ENCODE measurements at places on chromosomes 2 and 18. TPM values are rescaled to one million over a fixed set of nuclear protein-coding genes. Genes with fewer than 3 reads are reported as not detected.

Gene RIT2
- not detected for total RNA-seq

Gene LYG2
- not detected for total RNA-seq

DNA sequence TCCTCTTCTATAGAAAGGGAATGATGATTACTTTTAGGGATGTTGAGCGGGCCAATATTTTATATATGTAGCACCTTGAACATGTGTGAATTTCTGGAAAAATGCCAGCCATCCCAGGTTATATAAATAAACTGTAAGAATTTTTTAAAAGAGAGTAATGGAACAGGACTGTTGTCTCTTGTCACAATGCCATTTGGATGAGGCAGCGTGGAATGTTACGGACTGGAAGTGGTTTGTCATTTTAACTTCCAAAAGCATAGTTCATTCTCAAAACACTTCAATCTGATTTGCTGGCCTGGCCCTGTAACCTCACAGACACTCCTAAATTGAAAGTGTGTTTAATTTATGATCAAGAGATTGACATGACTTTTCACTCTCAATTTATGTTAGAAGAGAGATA is 70.8 kb downstream of the TPGS2 start:
- H3K36me3 ChIP-seq, result no peaks in the 10 kb centered on the region
- no peaks in the 10 kb centered on the region for H3K27me3 ChIP-seq
- no peak overlapping the region for H3K27ac ChIP-seq
- no peak overlapping the region for H3K4me3 ChIP-seq

Gene VWA3B
- 3.5 TPM for total RNA-seq

GRCh38 chr18:9994026-9994570 is 80.3 kb downstream of the VAPA start:
- peaks cover 22% of the 10 kb centered on the region for H3K4me1 ChIP-seq
- H3K4me3 ChIP-seq, result no peak overlapping the region
- no peak for DNase-seq
- no peak overlapping the region for H3K27ac ChIP-seq
- no peaks in the 10 kb centered on the region for H3K36me3 ChIP-seq
- no peaks in the 10 kb centered on the region for H3K27me3 ChIP-seq

- H3K4me3 ChIP-seq, result no peak overlapping the region
- no peak for DNase-seq
- no peak overlapping the region for H3K27ac ChIP-seq
- H3K36me3 ChIP-seq, result peaks cover 27% of the 10 kb centered on the region
- H3K27me3 ChIP-seq, result no peaks in the 10 kb centered on the region
These were observed 137.9 kb downstream of the ATAD2B start for GRCh38 chr2:23789012-23789411.

DNA sequence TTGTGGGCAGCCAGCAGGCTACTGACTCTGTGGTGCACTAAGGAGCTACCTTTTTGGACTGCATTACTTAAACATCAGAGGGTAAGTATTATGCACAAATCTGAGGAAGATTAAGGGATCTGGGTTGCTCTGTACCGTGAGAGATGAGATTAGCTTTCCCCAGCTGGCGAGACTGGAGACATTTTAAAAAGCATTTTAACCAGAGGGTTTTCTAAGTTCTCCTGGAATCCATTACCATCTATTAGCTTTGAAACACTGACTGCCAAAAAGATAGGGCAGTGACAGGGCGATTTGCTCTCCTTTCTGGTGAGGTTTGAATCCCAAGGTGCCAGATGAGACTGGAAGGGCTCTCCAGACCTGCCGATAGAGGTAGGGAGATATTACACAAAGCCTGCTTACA is 63.2 kb downstream of the LYPD6 start:
- H3K27me3 ChIP-seq, result no peaks in the 10 kb centered on the region
- no peaks in the 10 kb centered on the region for H3K4me1 ChIP-seq
- DNase-seq, result no peak
- no peak overlapping the region for H3K27ac ChIP-seq
- H3K36me3 ChIP-seq, result no peaks in the 10 kb centered on the region

GRCh38 chr18:56322406-56322805 is 316.0 kb downstream of the TXNL1 start:
- H3K36me3 ChIP-seq, result no peaks in the 10 kb centered on the region
- H3K4me1 ChIP-seq, result peaks cover 4% of the 10 kb centered on the region
- H3K27me3 ChIP-seq, result no peaks in the 10 kb centered on the region

Gene SERPINB7
- total RNA-seq, result 0.24 TPM

- H3K4me1 ChIP-seq, result no peaks in the 10 kb centered on the region
- no peak overlapping the region for H3K27ac ChIP-seq
- no peak overlapping the region for H3K4me3 ChIP-seq
These were observed 339.4 kb upstream of the TNP1 start for GRCh38 chr2:217199255-217199630.

Gene IL36A
- total RNA-seq, result not detected

Gene ADRA2B
- 0.34 TPM for total RNA-seq

GRCh38 chr2:224102991-224103390 is 63.9 kb upstream of the SERPINE2 start:
- no peaks in the 10 kb centered on the region for H3K4me1 ChIP-seq
- peak; percentile 33 for DNase-seq
- H3K27me3 ChIP-seq, result no peaks in the 10 kb centered on the region
- no peak overlapping the region for H3K27ac ChIP-seq
- no peaks in the 10 kb centered on the region for H3K36me3 ChIP-seq

DNA sequence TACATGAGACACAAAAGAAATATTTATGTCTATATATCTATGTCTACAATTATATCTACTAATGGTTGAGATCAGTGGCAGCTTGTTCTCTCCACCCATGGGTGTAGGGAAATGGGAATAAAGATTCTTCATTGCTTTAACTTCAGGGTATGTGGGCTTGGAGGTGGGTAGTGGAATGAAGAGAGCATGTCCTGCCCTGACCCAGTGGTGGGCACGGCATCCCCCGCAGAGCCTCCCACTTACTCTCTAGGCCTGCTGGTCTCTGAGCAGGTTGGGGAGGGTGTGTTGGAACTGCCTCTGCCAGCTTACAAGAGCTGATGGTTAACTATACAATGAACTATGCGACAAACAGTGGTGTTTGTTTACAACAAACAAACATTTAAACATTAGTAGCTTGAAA is 152.5 kb upstream of the SKOR2 start:
- H3K27ac ChIP-seq, result no peak overlapping the region
- H3K4me3 ChIP-seq, result no peak overlapping the region
- no peaks in the 10 kb centered on the region for H3K4me1 ChIP-seq
- H3K27me3 ChIP-seq, result no peaks in the 10 kb centered on the region
- DNase-seq, result no peak

DNA sequence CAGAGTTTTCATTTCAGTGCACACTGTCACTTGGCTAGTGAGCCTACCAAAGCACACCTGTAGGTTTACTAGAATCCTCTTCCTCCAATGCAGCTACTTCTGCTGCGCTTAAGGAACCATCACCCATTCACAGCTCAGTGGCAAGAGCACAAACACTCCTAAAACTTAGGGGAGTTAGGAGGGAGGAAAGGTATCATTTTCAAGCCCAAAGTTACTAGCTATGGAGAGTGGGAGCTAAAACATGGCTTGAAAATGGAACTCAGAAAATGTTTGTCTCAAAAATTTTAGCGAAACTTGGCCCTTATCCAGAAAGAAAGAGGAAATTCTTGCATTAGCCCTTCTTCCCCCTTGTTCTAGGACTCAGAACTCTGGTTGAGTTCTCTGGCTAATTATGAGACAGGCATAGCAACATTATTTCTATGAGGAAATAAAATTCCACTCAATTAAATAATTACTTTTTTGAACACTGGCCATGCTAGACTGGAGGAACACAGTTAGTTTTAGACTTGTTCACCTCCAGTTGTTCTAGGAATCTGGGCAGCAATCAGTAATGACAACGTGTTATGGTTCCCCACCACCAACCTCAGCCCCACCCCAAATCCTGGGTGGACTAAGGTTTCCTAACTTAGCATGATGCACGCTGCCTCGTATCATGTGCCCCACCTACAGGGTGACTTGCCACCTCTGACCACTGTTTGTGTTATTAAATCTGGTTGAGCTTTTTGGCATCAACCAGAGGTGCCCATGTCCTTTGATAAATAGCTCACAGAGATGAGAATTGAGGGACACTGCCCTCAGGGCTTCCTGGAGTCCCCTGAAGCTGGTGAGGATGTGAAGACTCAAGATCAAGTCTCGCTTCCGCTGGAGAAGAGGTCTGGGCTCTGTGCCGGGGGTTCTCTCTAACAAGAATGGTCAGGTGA is 32.8 kb downstream of the LPIN2 start:
- H3K36me3 ChIP-seq, result no peaks in the 10 kb centered on the region
- H3K4me1 ChIP-seq, result peaks cover 97% of the 10 kb centered on the region
- no peaks in the 10 kb centered on the region for H3K27me3 ChIP-seq
- DNase-seq, result no peak
- peak overlapping the region; percentile 84 for H3K27ac ChIP-seq
- no peak overlapping the region for H3K4me3 ChIP-seq

GRCh38 chr2:167851323-167851860 is 396.0 kb downstream of the STK39 start:
- no peaks in the 10 kb centered on the region for H3K36me3 ChIP-seq
- no peaks in the 10 kb centered on the region for H3K4me1 ChIP-seq
- no peaks in the 10 kb centered on the region for H3K27me3 ChIP-seq
- no peak overlapping the region for H3K27ac ChIP-seq
- H3K4me3 ChIP-seq, result no peak overlapping the region

DNA sequence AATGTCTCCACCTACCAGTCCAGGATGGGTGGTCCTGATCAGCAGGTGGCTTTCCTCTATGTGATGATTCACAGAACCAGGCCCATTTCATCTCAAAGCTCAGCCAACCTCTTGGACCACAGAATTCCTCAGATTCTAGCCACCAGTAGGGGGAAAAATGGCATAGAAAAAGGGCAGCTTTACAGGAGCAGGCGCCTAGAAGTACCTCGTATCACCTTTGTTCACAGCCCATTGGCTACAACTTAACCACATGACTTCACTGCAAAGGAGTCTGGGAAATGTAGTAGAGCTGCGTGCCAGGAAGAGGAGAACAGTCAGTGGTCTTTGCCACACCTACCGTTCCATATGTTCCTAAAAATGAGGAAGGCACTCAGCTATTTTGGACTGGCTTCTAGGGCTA is 62.8 kb upstream of the DTNA start:
- H3K4me1 ChIP-seq, result no peaks in the 10 kb centered on the region
- no peak for DNase-seq
- no peaks in the 10 kb centered on the region for H3K27me3 ChIP-seq
- H3K4me3 ChIP-seq, result no peak overlapping the region
- H3K27ac ChIP-seq, result no peak overlapping the region

Gene DSG4
- not detected for total RNA-seq

Gene ATP6V1B1
- total RNA-seq, result 0.89 TPM

Gene DRC1
- 1.8 TPM for total RNA-seq

DNA sequence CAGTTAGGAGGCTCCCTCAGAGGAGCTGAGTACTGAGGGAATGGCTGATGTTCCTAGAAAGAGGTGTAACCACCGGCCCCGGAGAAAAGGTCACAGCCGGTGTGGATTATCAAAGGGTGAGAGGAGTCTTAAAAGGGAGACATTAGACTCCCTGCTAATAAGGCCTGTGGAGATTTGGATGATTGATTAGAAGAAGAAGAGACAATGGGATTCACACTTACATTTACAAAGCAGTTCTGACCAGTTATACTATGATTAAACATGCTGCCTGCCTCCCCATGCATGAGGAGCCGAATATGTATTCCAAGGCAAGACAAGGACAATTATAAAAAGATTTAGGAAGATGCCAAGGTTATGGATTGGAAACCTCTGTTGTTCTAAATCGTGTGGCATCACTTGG is 302.4 kb downstream of the SLC4A3 start:
- H3K36me3 ChIP-seq, result no peaks in the 10 kb centered on the region
- H3K4me1 ChIP-seq, result no peaks in the 10 kb centered on the region
- no peak overlapping the region for H3K4me3 ChIP-seq
- no peak overlapping the region for H3K27ac ChIP-seq
- H3K27me3 ChIP-seq, result no peaks in the 10 kb centered on the region
- DNase-seq, result no peak

Gene MYO5B
- 23.8 TPM for total RNA-seq

GRCh38 chr2:30231212-30231995 is at the start of gene LBH:
Gene LBH, plus strand, starts transcription at chr2:30231534. Its CDS starts 205 bp downstream, at chr2:30231739.
- peaks cover 48% of the 10 kb centered on the region for H3K4me1 ChIP-seq
- peak within 1 kb of the TSS; percentile 92 for H3K27ac ChIP-seq
- DNase-seq, result peak; percentile 87
- peak within 1 kb of the TSS; percentile 68 for H3K4me3 ChIP-seq
- peaks cover 53% of the 10 kb centered on the region for H3K27me3 ChIP-seq

Gene ICOS
- total RNA-seq, result 0.71 TPM

Gene KIAA2012
- total RNA-seq, result not detected

DNA sequence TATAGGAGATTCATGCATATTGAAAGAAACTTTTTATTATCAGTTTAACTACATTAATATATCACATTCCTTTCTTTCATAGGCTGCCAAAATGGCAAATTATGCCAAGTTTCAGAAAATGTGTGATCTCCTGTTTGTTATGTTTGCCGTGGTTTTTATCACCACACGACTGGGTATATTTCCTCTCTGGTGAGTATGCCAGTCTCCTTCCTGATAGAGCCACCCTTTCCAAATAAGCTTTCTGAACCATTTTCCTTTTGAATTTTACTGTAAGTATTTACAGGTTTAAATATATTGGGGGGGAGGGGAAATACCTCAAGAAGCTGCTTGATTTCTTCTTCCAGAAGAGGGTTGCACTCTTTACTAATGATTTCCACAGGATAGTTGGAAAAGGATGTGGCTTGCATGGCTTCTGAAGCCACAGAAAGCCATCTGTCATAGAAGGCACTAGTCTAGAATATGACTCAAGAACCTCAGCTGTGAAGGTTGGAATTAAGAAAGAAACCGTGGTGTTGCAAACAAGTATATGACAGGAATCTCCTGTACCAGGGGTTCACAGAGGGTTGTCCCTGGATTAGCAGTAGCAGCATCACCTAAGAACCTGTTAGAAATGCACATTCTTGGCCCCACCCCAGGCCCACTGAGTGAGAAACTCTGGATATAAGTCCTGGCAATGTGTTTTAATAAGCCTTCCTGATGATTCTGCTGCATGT is 84.5 kb upstream of the NOSTRIN start:
- no peaks in the 10 kb centered on the region for H3K36me3 ChIP-seq
- no peaks in the 10 kb centered on the region for H3K27me3 ChIP-seq
- no peak for DNase-seq
- H3K4me3 ChIP-seq, result no peak overlapping the region

Gene COL5A2
- 324 TPM for total RNA-seq

GRCh38 chr2:230636684-230637271 is 75.9 kb upstream of the CAB39 start:
- no peaks in the 10 kb centered on the region for H3K36me3 ChIP-seq
- no peaks in the 10 kb centered on the region for H3K27me3 ChIP-seq
- no peak overlapping the region for H3K27ac ChIP-seq
- H3K4me1 ChIP-seq, result no peaks in the 10 kb centered on the region
- H3K4me3 ChIP-seq, result no peak overlapping the region

DNA sequence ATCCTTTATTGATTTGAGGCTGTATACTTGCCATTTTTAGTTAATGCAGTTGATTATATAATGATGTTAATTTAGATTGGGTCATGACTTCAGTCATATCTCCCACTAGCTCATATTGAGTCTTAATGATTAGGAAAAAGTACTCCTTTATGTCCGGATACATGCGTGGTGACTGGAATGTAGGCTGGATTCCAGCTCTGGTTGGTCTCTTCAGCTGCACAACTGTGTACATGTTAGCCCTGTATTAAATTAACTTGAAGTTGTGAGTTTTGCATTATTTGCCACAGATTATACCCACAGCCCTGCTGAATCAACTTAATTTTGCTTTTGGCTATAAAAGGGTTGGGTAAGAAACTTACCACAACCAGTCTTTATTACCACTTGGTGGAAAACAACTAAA is 22.5 kb downstream of the MOB4 start:
- no peaks in the 10 kb centered on the region for H3K4me1 ChIP-seq
- no peaks in the 10 kb centered on the region for H3K36me3 ChIP-seq
- H3K4me3 ChIP-seq, result no peak overlapping the region
- H3K27ac ChIP-seq, result no peak overlapping the region

Gene MC5R
- not detected for total RNA-seq

GRCh38 chr2:163741435-163741834 is 5.6 kb upstream of the FIGN start:
- H3K4me3 ChIP-seq, result no peak overlapping the region
- H3K36me3 ChIP-seq, result no peaks in the 10 kb centered on the region
- no peak for DNase-seq
